ENCODE measurements at places on chromosomes 6 and 20.
A peak's percentile ranks its signal among the peaks of the same experiment; 100 is the strongest.

GRCh38 chr20:62949962-62950361, 2.5 kb upstream of the SLC17A9 start:
- DNase-seq: peak; percentile 18

DNA sequence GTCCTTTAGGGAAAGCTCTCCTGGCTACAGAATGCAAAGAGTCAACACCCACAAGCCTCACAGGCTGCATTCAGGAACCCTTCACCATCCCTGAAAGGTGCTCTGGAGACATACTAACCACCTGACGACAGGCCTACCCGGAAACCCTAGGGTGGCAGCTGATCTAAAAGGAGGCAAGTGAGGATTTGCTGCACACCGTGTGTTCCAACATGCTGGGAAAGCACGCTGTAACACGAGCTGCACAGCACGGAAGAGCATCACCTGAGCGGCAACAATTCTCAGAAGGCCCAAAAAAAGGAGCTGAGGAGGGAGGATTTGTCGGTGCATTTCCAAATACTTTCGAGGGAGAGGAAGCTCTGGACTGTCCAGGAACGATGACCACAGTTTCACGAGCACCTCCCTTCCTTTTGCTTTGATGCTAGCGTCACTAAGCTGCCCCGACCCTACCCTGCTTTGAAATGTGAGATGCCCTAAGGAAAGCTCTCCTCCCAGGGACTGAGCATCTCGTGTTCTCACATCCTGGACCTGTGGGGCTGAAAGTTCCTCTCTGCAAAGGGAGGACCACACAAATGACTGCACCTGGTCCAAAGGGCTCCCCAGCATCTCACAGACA, 87.0 kb downstream of the PPP1R3G start:
- no peak for DNase-seq

- DNase-seq: no peak
Measured at GRCh38 chr20:46539113-46539512, 11.3 kb downstream of the OCSTAMP start.

DNA sequence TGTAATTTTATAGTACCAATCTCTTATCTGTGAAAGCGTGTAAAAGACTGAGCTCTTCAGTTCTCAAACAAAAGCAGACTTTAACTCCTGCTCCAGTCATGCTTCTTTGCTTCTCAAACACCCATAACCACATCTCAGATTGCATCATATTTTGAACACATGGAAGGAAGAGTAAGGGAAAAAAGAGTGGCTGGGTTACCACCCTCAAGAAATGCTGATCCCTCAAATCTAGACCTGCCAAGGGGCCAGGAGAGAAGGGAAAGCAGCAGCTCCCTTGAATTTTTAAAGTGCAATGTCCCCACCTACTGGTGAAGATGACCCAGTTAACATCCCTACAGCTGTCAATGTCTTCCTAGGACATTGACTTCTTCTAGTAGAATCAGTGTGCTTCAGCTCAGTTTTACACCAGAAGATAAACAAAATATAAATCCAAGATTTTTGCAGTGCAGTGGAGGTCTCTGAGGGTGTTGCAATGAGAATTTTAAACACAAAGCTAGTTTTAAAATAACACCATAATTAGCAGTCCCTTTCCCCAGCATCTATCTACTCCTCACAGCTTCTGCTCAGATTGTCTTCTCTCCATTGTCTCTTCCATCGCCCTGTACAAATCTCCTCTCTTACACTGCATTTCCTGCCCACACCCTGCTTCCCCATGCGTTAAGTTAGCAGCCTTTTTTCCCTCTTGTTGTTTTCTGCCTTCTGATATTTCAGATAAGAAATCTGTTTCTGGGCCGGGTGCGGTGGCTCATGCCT, 22.6 kb upstream of the HLA-DQB2 start:
- DNase-seq: no peak

- DNase-seq: no peak
Measured at GRCh38 chr20:15942130-15942529, 631.1 kb downstream of the KIF16B start.

DNA sequence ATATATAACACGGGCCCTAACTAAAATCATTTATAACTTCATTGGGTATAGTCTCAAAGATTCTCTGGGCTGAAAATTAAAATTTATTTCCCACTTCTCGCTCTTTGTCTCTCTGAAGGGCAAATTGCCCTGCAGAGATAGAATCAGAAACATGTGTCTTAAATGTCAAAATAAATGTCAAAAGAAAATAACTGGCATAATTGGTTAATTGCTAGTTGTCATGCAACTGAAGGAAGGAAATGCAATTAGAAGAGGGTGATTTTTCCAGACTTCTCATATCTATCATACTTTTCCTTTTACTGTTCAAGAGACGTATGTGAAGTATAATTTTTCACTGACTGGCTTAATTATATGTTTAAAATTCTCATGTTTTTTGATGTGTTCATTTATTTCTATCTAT, 80.3 kb upstream of the HMGCLL1 start:
- no peak for DNase-seq

DNA sequence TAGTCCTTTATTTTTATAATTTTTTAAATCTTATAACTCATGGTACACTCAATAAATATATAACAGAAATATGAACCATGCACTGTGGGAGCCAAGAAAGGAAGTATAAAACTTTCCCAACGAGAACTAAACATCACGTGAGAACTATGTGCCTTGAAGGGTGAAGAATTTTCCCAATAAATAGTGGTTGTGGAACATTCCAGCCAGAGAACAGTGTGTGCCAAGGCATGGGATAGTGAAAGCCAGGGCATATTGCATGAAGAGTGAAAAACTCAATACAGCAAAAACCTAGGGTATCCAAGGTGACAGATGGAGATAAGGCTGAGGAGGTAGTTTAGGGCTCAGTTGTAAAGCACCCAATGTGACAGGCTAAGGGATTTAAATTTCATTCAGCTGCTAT, 86.1 kb downstream of the SIM1 start:
- no peak for DNase-seq

GRCh38 chr20:4227085-4227821, 211.9 kb upstream of the RNF24 start:
- DNase-seq: no peak

- DNase-seq: no peak
Measured at GRCh38 chr6:15804164-15805154, 141.6 kb upstream of the DTNBP1 start.

DNA sequence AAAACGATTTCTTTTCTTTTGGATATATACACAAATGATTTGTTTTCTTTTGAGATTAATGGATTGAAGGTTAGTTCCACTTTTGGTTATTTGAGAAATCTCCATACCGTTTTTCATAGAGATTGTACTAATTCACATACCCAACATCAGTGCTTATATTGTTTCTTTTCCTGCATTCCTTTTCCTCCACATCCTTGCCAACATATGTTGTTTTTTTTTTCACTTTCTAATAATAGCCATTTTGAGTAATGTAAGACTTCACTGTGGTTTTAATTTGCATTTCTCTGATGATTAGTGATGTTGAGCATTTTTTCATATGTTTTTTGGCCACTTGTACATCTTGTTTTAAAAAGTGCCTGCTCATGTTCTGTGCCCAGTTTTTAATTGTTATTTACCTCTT, 846.4 kb upstream of the EYS start:
- DNase-seq: no peak

DNA sequence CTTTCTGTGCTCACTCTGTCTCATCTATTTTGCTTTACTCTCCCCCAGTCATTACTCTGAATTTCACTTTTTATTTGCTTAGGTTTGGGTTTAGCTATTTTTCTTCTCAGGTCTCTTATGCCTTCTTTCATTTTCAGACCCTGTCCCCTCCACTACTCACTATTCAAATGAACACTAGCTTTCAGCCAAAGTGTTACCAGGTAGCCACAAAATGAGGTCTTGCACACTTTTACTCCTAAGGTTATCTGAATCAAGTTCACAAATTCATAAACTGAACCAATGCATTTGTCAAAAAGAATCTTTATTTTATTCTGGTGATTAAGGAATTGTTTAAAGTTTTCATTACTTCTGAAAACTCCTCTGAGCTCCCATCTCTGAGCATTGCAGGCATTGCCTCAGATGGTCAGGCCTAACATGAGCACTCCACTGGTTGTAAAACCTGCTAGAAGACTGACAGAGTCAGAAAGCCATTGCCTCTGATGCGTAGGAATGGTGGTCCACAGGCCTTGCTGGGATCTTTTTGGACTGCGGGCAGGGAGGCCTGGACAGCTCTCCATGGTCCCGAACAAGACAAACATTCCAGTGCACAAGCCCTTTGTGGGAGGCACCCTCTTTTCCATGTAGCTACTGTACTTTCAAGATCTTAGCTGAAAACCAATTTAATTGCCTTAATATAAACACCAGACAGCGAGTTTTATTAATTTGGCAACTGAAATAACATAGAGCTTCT, 48.5 kb downstream of the FYN start:
- no peak for DNase-seq

GRCh38 chr6:52299653-52300052, 15.1 kb upstream of the MCM3 start:
- DNase-seq: no peak

DNA sequence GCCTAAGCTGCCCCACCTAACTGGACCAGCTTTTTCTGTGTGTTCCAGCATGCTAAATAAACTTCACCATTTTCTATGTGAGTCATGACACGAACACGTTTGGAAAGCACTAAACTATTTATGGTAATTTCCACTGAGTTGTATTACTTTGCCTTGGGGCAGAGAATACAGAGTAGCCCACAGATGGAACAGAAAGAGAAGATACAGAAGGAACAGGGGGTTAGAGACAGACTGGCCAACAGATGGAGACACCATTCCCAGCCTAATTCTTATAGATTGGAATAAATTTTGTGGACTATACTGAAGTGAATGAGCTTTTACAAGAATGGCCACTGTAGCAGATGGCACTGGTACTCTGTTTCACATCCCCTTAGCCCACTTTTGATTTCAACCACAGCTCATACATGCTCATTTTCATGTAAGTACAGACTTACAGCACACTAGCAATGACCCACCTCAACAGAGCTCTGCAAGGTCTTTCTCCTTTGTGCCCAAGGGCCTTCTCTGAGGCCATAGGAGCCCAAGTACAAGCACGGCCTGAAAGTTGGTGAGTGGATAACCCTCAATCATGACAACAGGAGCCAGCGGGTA, 13.1 kb upstream of the NT5DC1 start:
- DNase-seq: no peak

DNA sequence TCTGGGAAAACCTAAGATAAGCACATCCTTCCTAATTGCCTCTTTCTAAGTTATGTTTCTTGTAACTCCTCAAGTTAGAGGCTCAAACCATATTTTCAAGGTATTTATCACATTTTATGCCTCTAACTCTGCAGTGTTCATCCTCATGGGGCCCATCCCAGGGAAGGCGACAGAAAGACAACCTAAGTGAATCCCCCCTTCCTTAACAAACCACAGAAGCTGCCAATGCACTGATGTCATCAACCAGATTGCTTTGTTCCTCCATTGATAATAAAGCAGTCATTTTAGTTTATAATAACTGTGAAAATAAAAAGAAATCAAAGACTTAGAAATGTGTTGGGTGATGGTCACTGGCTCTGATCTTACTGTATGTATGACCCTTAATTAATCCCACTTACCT, 119.5 kb upstream of the TCF21 start:
- no peak for DNase-seq

GRCh38 chr6:167115054-167115453, 7.8 kb upstream of the CCR6 start:
- DNase-seq: no peak

DNA sequence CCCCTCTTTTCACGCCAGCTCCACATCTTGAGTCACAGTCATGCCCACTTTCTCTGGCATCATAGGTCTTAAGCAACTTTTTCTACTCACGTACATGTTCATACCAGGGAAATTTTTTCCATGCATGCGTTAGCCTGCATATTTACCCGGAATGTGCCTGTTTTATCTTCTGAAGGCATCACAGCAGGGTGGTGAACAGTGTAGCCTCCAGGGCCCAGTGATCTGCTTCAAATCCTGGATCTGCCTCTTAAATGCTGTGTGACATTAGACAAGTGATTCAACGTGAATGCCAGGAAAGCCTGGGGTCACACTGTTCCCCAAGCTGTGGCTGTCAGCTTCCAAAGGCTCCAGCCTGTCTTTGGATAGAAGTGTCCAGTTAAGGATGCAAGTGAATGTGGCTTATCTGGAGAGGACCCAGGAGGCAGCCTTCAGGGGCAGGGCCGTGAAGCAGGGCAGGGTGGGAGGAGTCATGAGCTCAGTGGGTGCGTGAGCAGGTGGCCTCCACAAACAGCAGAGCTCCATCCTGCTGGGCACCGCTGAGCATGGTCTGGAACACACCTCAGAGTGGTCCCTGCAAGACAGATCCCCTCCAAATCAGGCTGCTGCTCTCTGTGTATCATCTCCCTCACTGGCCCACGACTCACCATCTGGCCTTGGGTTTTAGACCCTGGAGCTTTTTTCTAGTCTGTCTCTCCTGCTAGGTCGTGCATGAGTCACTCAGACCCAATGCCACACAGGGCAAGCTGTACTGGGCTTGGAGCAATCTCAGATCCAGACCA, 30.4 kb upstream of the CD93 start:
- DNase-seq: no peak

GRCh38 chr6:163437466-163437865, 22.9 kb downstream of the QKI start:
- no peak for DNase-seq

DNA sequence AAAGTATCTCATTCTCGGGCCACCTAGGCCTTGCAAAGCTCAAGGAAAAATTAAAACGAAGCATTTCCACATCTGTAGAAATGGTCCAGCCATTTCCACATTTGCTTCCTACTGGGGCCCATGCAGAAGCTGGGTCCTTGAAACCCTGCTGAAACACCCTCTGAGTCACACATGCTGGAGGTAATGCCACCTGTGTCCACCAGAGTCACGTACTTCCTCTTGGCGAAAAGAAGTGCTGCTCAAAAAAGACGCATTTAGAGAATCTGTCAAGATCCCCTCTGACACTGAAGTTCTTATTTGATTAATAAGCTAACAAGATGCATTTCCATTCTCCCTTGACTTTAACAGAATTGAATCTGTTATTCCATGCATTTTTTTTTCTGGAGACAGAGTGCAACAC, 423.2 kb downstream of the PREX1 start:
- DNase-seq: no peak

DNA sequence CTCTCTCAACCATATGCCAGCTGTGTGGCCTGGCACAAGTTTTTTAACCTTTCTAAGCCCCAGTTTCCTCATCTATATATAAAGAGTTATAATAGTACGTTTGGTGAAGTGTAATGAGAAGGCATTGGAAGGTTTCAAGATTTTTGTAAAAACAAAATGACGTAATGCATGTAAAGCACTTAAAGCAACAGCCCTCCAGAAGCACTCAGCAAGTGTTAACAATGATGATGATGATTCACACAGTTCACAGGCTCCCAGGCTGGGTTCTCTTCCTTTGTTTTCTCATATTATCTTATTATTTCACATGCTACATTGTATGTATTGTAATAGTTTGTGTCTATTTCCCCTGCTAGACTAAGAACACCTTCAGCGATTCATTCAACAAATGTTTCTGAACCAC, 6.2 kb downstream of the CEP250 start:
- no peak for DNase-seq

- no peak for DNase-seq
Measured at GRCh38 chr20:57754190-57754589, 44.4 kb upstream of the PMEPA1 start.

DNA sequence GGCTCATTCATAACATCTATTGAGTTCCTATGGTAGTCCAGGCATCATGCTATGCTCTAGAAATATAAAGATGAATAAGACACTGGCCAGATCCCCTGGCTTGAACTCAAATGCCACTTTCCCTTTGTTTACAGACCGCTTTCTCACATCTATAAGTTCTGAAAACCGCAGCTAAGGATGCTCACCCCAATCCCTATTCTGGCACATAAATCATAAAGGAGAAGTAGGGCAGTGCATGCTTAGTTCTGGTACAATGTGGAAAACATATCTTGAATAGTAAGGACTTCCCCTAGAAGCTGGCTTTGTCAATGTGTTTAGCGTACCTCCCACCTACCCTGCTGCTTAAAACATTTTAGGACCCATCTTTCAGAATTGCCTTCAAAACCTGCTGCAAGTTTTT, 26.4 kb downstream of the MRS2 start:
- DNase-seq: no peak

Measured in Right ventricle myocardium superior (tissue), 1 donor.